ENCODE measurements at places on chromosomes 2 and 18.

DNA sequence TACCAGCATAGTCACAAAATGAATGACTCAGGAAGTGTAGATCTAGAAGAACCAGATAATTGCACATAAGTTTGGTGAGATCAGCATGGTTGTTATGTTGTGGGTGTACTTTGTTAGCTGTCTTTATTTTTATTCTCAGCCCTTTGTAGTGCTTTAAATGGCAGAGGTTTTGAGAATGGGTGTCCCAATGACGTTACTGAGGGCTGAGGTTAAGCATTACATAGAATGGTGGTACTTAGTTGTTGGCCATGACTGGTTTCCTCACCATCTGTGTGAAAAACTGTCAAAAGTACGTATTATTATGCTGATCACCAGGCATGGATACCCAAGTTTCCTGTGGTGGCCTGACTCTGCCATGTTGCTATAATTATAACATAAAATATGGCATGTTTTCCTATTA lies 165.8 kb downstream of the UBE2E3 start:
- H3K4me1 ChIP-seq: no peaks in the 10 kb centered on the region
- no peak for DNase-seq
- peaks cover 2% of the 10 kb centered on the region for H3K27me3 ChIP-seq

GRCh38 chr18:74541703-74542555 lies 7.6 kb downstream of the CNDP1 start:
- H3K36me3 ChIP-seq: no peaks in the 10 kb centered on the region
- H3K4me3 ChIP-seq: no peak overlapping the region
- no peak for DNase-seq

DNA sequence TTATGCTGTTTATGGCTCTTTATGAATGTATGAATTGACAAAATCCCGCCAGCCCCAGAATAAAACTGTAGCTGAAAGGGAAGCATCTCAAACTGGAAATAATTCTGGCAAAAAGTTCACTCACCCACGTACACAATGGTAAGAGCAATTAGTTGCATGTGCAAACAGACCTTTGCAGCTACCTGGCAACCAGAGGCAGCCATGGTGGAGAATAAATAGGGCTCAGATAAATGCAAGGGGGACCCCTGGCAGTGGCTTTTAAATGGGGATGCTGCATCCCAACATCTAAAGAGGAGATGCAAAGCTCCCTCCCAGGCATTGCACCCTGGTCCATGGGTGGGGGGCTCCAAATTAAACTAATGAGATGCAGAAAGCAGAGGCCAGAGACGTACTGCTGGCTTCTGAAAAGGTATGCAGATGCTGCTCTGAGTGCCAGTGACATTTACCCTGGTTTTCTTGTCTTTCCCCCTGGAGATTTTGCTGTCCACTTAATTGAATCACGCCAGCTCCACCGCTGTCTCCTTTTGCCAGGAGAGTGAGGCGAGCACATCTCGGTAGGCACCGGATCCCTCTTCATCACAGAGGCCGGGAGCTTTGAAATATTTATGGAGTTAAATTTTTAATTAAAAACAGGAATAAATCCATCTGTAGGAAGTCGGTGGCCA lies 126.6 kb upstream of the NRP2 start:
- H3K36me3 ChIP-seq: no peaks in the 10 kb centered on the region
- no peak overlapping the region for H3K4me3 ChIP-seq
- H3K27me3 ChIP-seq: peaks cover 7% of the 10 kb centered on the region
- H3K27ac ChIP-seq: no peak overlapping the region
- H3K4me1 ChIP-seq: peaks cover 3% of the 10 kb centered on the region
- no peak for DNase-seq

DNA sequence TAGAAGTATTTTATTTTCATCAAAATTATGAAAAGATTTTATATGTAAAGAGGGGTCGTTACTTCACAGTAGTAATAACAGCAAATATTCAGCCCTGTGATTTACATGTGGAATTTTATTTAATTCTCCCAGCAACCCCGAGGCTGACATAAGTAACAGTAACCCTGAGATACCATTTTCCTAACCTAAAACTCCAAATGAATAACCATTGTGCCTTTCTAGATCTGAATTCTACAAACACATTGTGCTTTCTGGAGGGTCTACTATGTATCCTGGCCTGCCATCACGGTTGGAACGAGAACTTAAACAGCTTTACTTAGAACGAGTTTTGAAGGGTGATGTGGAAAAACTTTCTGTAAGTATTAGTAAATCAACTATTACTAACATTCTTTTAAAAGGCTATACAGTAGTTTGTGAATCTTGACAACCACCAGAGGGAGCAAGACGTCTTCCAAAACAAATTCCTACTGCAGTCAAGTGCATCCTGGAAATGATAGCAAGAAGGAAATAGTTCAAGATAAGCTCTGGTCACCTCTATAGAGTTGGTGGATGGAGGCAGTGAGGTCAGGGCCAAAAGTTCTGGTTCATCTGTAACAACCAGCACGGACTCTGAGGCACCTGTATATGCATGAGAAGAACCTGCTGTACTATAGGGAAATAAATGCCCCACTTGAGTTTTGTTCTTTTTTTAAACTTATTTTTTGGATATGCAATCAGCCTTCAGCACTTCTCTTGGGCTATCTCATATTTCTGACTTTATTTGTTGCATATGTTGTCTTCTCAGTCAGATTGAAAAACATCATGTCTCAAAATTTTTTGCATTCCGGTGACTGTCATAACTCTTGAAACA lies 37.4 kb downstream of the ACTR2 start:
- no peaks in the 10 kb centered on the region for H3K27me3 ChIP-seq
- H3K4me1 ChIP-seq: peaks cover 8% of the 10 kb centered on the region
- peaks cover 37% of the 10 kb centered on the region for H3K36me3 ChIP-seq

DNA sequence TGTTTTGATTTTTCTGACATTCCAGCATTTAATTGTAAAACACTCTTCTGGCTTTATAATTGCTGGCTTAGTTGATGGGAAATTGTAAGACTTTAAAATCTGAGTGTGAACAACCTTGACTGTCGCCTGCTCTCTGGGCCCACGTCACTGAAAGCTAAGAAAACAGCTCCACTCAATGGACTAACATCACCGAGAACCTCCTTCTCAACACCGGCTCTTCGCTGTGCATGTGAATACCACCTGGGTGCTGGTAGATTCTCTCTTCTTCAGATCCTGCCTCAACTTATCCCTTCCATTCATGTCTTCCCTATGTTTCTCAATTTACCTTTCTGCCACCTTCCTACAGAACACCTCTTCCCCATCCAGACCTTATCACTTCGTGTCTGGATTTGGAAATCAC lies 523.1 kb upstream of the ID2 start:
- H3K4me3 ChIP-seq: no peak overlapping the region
- H3K36me3 ChIP-seq: no peaks in the 10 kb centered on the region
- no peak overlapping the region for H3K27ac ChIP-seq

- peaks cover 25% of the 10 kb centered on the region for H3K36me3 ChIP-seq
- peaks cover 35% of the 10 kb centered on the region for H3K4me1 ChIP-seq
- DNase-seq: peak; percentile 63
- H3K4me3 ChIP-seq: peak overlapping the region; percentile 88
- peak overlapping the region; percentile 97 for H3K27ac ChIP-seq
- no peaks in the 10 kb centered on the region for H3K27me3 ChIP-seq
Observed at GRCh38 chr2:219175928-219176817, 552 bp downstream of the CNPPD1 start.

- H3K27me3 ChIP-seq: no peaks in the 10 kb centered on the region
- H3K4me1 ChIP-seq: no peaks in the 10 kb centered on the region
- no peak for DNase-seq
- no peaks in the 10 kb centered on the region for H3K36me3 ChIP-seq
Observed at GRCh38 chr2:136932700-136933099, 167.4 kb downstream of the THSD7B start.

- no peak overlapping the region for H3K27ac ChIP-seq
- no peak overlapping the region for H3K4me3 ChIP-seq
- DNase-seq: no peak
- no peaks in the 10 kb centered on the region for H3K36me3 ChIP-seq
- H3K27me3 ChIP-seq: peaks cover 9% of the 10 kb centered on the region
- H3K4me1 ChIP-seq: no peaks in the 10 kb centered on the region
Observed at GRCh38 chr18:74420481-74420880, 36.6 kb downstream of the DIPK1C start.

GRCh38 chr18:33123862-33124518 lies 316.5 kb downstream of the CCDC178 start:
- no peaks in the 10 kb centered on the region for H3K4me1 ChIP-seq
- H3K27ac ChIP-seq: no peak overlapping the region
- no peaks in the 10 kb centered on the region for H3K36me3 ChIP-seq
- no peak for DNase-seq
- H3K27me3 ChIP-seq: peaks cover 2% of the 10 kb centered on the region

GRCh38 chr2:215293879-215294278 lies 18.0 kb upstream of the ATIC start:
- peaks cover 6% of the 10 kb centered on the region for H3K27me3 ChIP-seq
- no peak for DNase-seq
- no peaks in the 10 kb centered on the region for H3K4me1 ChIP-seq
- H3K27ac ChIP-seq: no peak overlapping the region
- H3K36me3 ChIP-seq: no peaks in the 10 kb centered on the region

DNA sequence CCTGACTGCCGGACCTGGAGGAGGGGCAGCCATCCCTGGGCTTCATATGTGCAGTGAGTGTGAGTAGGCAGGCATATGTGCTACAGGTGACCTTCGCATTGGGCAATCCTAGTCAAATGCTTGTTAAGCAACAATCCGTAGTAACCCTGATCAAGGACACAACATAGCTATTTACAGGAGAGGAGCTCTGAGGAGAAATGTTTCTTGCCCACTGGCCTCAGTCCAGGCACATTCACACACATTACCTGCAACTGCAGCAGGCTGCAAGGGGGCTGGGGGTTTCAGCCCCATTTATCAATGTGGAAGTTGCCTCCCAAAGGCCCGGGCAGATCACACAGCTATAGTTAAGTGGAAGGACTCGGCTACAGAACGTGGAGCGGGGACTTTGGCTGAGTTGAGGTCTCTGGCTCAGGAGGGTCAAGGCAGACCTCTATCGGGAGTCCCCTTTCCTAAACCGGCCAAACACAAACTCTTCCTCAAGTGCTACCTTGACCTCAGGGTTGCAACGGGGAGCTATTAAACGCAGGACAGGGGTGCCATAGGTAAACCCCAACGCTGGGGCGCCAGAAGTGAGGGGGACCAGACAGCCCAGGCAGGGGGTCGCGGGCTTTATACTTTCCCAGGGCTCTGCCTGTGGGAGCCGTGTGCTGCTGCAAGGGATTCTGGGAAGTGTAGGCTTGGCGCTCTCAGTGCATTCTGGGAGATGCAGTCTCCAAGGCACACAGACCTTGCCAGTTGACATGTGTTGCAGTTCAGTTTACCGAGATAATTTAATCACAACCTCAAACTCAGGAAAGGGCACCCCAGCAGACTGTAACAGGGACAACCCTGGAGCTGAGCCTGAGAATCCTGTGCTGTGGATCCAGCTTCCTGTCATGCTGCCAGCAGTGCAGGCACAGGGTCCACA lies 9.4 kb downstream of the KHK start:
- no peaks in the 10 kb centered on the region for H3K36me3 ChIP-seq
- DNase-seq: peak; percentile 25
- H3K4me1 ChIP-seq: peaks cover 5% of the 10 kb centered on the region

GRCh38 chr2:21667638-21668037 lies 543.9 kb downstream of the TDRD15 start:
- H3K27me3 ChIP-seq: no peaks in the 10 kb centered on the region
- H3K27ac ChIP-seq: no peak overlapping the region
- no peak for DNase-seq
- H3K4me1 ChIP-seq: no peaks in the 10 kb centered on the region

- DNase-seq: no peak
- H3K4me1 ChIP-seq: no peaks in the 10 kb centered on the region
- H3K27ac ChIP-seq: no peak overlapping the region
- H3K36me3 ChIP-seq: peaks cover 2% of the 10 kb centered on the region
Observed at GRCh38 chr2:2238726-2239269, 92.3 kb downstream of the MYT1L start.

DNA sequence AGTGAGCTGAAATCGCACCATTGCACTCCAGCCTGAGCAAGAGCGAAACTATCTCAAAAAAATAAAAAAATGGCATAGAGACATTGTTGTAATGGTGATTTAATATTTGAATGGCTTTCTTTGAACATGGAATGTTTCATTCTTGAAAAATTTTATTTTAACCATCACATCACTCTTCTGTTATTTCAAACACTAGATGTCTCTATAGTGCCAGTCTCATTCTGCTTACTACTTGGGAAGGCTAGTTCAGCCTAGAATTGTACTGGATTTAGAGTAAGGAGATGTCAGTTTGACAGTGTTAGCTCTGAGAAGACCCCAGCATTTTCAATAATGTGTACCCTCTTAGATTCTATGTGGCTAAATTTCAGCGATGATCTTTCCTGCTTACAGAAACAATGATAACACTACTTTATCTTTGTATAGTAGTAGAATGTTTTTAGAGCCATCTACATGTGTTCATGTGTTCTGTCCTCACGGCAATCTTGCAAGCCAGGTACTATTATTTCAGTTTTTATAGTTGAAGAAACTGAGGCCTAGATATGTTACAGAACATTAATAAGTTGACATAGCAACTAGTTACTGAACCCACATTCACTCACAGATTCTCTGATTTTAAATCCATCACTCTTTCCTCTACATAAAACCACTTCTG lies 142.9 kb upstream of the ZSWIM2 start:
- H3K27me3 ChIP-seq: no peaks in the 10 kb centered on the region
- H3K27ac ChIP-seq: no peak overlapping the region
- DNase-seq: no peak
- no peaks in the 10 kb centered on the region for H3K4me1 ChIP-seq

DNA sequence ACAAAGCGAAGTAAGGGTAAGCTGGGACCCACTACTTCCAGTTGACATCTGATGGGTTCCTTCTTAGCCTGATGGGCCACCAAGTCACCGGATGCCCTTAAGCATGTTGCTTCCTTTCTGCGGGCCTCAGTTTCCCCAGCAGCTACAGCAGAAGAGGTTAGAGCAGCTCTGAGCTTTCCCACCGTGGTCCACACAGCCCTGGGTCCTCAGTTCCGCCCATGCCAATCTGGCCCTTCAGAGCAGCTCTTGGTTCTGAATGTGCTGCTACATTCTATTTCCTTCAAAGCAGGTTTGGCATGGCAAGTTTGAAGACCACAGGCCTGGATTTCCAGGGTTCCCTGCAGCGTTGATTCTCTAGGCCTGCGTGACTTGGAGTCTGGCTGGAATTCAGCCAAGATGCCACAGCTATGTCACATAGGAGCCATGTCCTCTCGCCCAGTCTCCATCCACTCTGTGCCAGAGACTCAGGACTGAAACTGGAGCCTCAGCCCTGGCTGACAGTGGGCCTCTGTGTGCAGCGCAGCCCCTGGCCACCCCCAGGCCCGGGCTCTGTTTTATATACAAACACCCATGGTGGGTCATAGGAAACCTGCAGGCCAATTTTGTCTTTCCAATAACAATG lies 79.6 kb downstream of the TFCP2L1 start:
- H3K4me3 ChIP-seq: no peak overlapping the region
- no peak for DNase-seq
- no peaks in the 10 kb centered on the region for H3K4me1 ChIP-seq
- H3K27ac ChIP-seq: no peak overlapping the region

GRCh38 chr2:26986576-26986975 lies 16.1 kb downstream of the MAPRE3 start:
- no peak overlapping the region for H3K4me3 ChIP-seq
- H3K27ac ChIP-seq: no peak overlapping the region
- H3K4me1 ChIP-seq: peaks cover 2% of the 10 kb centered on the region
- no peaks in the 10 kb centered on the region for H3K27me3 ChIP-seq
